MCF 10A (cell line): ENCODE measurements at places on chromosomes 2 and 18.

DNA sequence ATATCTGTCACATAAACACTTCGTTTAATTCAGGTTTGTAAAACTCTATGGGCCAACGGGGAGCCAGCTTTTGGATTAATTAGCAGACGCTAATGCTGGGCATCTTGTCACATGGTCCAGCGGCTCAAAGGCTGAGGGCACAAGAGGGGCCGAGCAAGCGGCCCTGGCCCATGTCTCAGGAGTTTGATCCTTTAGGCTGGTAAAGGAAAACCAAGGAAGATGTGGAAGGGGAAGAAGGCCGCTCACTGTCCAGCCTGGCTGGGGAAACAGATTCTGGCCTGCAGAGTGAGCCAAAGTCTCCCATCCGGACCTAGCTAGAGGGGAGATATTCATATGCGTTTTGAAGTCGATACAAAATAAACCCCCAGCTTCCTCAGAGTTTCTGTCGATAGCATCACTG, 248.6 kb upstream of the SIX2 start:
- no peak for DNase-seq

DNA sequence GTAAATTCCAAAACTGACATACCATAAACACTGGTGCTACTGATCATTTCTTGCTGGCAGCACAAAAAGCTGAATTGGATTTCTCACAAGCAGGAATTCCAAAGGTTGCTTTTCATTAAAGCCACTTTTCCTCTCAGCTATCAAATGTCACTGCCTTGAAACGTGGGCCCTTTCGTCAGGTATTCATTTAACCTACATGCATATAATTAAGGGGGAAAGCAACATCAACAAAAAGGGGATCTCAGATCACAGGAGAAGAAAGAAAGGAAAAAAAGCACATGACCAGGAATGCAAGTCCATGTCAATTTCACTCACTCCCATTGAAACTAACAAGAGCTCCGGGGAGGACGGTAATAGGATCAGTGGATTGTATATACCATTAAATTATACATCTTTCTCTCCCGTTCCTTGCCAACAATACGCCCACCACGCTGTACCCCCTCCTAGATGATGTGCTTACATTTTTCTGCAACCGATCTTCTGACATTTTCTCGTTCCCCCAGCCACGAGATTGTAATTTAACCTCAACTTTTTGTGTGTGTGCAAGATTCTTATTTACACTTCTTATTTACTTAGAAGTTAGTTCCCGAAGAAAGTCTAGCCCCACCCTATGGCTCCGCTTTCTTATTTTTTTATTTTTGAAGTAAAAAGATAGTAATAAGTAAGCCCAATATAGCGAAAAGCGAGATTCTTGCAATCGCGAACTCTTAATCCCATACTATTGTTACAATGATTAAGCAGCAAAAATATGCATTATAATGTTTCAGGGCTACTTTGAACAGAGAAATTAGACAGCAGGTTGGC, 725 bp downstream of the FIGN start:
- DNase-seq: peak; percentile 54

GRCh38 chr18:25113566-25113965, 238.4 kb downstream of the ZNF521 start:
- DNase-seq: no peak

- no peak for DNase-seq
Observed at GRCh38 chr2:1662606-1663180, 81.6 kb downstream of the PXDN start.

DNA sequence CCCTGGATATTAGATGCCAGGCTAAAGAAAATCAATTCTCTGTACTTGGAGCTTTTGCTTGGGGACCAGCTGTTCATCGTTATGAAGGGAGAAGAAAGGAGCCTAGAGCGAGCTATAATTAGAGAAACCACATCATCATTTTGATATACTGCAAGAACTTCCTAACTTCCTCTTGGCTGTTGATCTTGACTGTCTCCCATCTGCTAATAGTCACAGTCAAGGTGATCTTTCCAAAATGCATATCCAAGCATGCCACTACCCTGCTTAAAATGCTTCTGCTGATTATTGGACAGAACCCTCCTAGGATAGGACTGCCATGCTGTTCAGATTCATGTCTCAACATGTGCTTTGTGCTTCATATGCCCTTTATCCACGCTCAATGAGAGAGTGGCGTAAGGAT, 54.8 kb downstream of the RAPGEF4 start:
- no peak for DNase-seq

DNA sequence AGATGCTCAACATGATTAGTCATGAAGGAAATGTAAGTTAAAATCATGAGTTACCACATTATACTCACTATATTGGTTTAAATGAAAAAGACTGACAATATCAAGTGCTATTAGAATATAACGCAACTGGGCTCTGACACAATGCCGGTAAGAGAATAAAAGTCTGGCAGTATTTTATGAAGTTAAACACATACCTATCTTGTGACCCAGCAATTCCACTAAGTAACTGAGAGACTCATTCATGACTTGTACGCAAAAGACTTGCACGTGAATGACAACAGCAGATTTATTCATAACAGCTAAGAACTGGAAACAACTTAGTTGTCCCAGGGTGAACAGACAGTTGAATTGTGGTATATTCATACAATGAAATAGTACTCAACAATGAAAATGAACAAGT, 342.1 kb downstream of the SLC4A3 start:
- DNase-seq: peak; percentile 78

- DNase-seq: no peak
Observed at GRCh38 chr2:55840460-55840859, 83.1 kb downstream of the EFEMP1 start.

GRCh38 chr18:62048279-62048678, 138.6 kb downstream of the PIGN start:
- no peak for DNase-seq

DNA sequence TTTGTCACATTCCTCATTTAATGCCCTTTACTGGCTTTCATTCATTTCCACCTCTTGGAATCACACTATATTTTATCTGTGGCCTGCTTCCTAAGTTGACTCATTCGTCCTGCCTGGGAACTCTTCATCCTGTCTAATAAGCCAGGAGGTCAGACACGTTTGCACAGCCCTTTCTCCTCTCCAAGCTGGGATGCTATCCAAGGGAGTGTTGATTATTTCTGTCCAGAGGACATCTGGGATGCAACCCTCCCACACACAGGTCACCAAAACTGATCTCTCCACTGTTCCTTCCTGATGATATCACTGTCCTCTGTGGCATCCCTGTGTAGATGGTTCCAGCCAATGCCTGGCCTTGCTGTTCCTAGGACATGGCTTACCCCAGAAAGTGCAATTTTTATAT, 79.8 kb upstream of the NOSTRIN start:
- peak; percentile 17 for DNase-seq

DNA sequence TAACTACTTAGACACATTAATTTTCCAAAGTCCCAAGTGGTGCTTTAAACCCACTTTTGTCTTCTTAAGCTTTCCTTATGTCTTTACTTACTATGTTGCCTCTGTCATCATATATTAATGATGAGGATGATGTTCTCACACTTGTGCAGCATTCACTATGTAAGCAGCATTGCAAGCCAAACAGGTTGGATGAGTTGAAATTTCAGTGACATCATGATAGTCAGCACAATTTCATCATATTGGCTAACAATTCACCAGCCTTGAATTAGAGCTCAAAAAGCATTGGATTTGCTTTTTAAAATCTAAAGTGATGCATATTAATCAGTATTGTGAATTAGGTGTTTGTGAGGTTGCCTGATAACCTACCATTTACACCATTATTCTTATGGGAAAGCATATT, 7.7 kb downstream of the APLF start:
- DNase-seq: no peak

DNA sequence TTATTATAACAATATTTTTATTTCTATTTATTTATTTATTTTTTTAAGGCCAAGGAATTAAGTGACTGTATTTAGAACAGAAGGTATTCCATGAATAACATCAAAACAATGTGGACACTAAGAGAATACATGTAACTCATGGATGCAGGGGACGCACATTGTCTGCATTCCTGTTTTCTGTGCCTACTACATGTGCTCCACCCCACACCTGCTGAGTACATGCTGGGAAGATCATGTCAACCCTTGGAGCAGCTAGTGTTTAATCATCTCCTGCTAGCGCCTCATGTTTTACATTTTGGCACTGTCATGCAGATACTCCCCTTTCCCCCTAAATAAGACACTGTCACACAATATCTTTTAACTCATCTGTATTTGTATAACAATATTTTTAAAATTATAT, 29.3 kb downstream of the DPYSL5 start:
- DNase-seq: no peak
